Germinal center (tissue), 1 donor: ENCODE measurements at places on chromosomes 11 and 22.

- no peak for DNase-seq
Observed at GRCh38 chr11:34605481-34606325, 15.2 kb upstream of the EHF start.

DNA sequence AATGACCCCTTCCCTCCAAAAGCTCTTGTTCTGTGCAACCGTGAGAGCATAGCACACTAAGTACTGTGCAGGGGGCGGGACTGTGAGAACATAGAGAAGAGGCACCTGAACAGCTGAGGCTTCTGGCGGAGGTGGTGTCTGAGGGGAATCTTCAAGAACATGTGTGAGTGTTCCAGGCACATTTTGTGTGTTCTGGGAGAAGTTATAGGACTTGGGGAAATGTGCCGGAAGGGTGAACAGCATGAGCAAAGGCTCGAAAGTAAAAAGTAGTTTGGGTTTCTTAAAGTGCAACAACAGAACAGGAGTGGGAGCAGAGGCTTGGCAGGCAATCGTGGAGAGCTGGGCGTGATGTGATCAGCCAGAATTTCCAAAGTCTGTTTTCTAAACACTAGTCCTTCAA is 12.4 kb upstream of the SYN3 start:
- no peak for DNase-seq

DNA sequence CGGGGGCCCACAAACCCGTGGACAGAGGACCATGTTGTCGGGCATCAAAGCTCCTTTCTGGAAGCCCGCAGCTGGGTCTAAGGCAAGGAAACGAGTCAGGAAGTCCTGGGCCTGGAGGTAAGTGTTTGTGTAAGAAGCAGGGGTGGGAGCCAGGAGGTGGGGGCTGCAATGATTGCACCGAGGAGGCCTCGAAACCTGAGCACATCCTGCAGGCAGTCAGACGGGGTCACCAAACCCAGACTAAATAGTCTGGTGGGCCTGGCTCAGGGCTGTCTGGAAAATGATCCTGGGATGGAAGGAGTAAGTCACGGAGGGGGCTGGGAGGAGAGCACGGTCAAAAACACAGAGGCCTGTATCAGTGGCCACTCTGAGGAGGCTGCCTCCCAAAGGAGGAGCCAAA is 539.2 kb downstream of the MN1 start:
- DNase-seq, result no peak

GRCh38 chr22:42277988-42278776 is 7.7 kb upstream of the TCF20 start:
- no peak for DNase-seq

GRCh38 chr11:64842851-64843685 is 1.4 kb downstream of the CDC42BPG start:
- DNase-seq, result no peak

- no peak for DNase-seq
Observed at GRCh38 chr11:102267609-102268008, 49.7 kb upstream of the BIRC3 start.

GRCh38 chr11:35290876-35291275 is 128.5 kb downstream of the SLC1A2 start:
- no peak for DNase-seq

GRCh38 chr22:31844941-31845340 is 91.1 kb downstream of the DEPDC5 start:
- DNase-seq, result no peak
